Activated naive CD8-positive, alpha-beta T cell treated with anti-CD3 and anti-CD28 coated beads for 36 hours (primary cell): ENCODE measurements at places on chromosomes 11 and 22. TPM values are rescaled to one million over a fixed set of nuclear protein-coding genes. Genes with fewer than 3 reads are reported as not detected.

DNA sequence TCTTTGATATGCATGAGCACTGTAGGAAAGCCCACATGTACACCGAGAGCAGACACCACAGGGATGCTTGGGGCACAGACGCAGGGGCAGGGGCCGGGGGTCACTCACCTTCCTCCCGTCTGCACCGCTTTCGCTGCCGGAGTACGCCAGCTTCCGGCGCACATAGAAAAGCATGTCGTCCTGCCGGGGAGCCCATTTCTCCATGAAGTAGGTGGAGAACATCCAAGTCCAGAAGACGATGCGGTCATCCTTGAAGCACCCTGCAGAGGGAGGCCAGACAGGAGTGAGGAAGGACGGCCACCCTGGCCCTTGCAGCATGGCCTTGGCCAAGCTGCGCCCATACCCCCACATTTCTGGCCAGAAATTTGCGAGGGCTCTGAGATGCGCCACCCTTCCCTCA is 28.8 kb downstream of the KIAA0930 start:
- H3K4me3 ChIP-seq = no peak overlapping the region
- no peak for DNase-seq
- no peaks in the 10 kb centered on the region for H3K27me3 ChIP-seq
- no peak overlapping the region for H3K27ac ChIP-seq
- peaks cover 6% of the 10 kb centered on the region for H3K36me3 ChIP-seq
- peaks cover 4% of the 10 kb centered on the region for H3K4me1 ChIP-seq

- no peaks in the 10 kb centered on the region for H3K27me3 ChIP-seq
- peaks cover 15% of the 10 kb centered on the region for H3K36me3 ChIP-seq
- DNase-seq = peak; percentile 88
- no peak overlapping the region for H3K27ac ChIP-seq
Observed at GRCh38 chr22:49929211-49929979, 11.0 kb downstream of the CRELD2 start.

DNA sequence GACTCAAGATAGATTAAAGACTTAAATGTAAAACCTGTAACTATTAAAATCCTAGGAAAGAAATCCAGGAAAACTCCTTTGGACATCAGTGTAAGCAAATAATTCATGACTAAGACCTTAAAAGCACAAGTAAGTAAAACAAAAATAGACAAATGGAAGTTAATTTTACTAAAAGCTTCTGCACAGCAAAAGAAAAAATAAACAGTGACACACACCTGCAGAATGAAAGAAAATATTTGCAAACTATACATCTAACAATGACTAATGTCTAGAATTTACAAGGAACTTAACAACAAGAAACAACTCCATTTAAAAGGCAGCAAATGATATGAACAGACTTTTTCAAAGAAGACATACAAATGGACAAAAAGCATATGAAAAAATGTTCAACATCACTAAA is 359.1 kb downstream of the LUZP2 start:
- no peaks in the 10 kb centered on the region for H3K4me1 ChIP-seq
- no peak overlapping the region for H3K27ac ChIP-seq
- H3K36me3 ChIP-seq = no peaks in the 10 kb centered on the region
- DNase-seq = no peak
- no peak overlapping the region for H3K4me3 ChIP-seq
- H3K27me3 ChIP-seq = no peaks in the 10 kb centered on the region

DNA sequence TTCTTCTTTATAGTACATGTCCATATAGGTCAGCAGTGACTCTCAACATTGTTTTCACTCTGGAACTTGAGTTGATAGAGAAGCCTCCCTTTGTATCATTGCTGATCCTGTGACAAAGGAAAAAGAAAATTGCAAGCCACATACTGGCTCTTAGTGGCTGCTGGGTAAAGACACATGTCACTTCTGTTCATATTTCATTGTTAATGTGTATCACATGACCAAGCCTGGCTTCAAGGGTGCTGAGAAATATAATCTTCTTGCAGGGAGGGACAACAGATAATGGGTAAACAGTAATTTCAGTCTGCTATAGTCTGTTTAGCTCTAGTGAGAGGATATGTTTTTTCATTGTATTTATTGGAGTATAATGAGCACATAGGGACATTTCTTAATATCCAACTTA is 173.3 kb downstream of the PGR start:
- no peaks in the 10 kb centered on the region for H3K4me1 ChIP-seq
- H3K36me3 ChIP-seq = no peaks in the 10 kb centered on the region
- H3K4me3 ChIP-seq = no peak overlapping the region

GRCh38 chr11:62025487-62026105 is 58.2 kb upstream of the FTH1 start:
- peak overlapping the region; percentile 42 for H3K4me3 ChIP-seq
- peaks cover 15% of the 10 kb centered on the region for H3K4me1 ChIP-seq
- H3K27ac ChIP-seq = peak overlapping the region; percentile 83

- peaks cover 85% of the 10 kb centered on the region for H3K27me3 ChIP-seq
- DNase-seq = peak; percentile 34
- H3K27ac ChIP-seq = no peak overlapping the region
- H3K4me1 ChIP-seq = peaks cover 12% of the 10 kb centered on the region
- H3K36me3 ChIP-seq = no peaks in the 10 kb centered on the region
Observed at GRCh38 chr11:33869481-33870422, 22.1 kb downstream of the LMO2 start.

DNA sequence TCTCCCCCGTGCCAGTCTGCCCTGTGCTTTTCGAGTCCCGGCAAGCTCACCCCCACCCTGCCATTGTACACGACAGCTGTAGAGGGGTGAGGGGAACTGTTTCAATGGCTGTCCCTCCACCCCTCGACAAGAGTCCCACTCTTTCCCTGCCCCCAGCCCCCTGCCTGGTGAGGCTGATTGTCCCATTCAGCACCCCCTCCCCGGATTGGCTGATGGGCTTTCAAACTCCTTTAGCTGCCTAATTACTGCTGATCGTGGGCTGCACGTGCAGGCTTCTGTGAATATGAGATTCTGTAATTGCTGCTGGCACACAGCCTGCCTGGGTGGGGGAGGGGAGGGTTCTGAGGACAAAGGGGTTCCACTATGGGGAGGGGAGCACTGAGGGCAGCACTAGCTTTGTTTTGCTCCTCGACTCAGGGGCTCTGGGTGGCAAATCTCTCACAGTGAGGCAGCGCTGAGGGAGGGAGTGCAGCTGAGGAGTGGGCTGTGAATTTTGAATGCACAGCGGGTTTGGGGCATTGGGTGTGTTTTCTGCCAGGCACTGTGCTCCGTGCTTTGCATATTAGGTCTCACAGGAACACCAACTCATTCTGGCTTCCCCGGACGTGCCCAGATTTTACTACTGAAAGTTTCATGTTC is 42.6 kb upstream of the ACCSL start:
- peaks cover 9% of the 10 kb centered on the region for H3K27me3 ChIP-seq
- DNase-seq = no peak
- H3K4me3 ChIP-seq = no peak overlapping the region

- peak; percentile 35 for DNase-seq
- H3K27me3 ChIP-seq = peaks cover 74% of the 10 kb centered on the region
- H3K4me1 ChIP-seq = peaks cover 14% of the 10 kb centered on the region
- H3K27ac ChIP-seq = no peak overlapping the region
- peak overlapping the region; percentile 44 for H3K4me3 ChIP-seq
Observed at GRCh38 chr22:29030618-29031226, 30.9 kb downstream of the C22orf31 start.

DNA sequence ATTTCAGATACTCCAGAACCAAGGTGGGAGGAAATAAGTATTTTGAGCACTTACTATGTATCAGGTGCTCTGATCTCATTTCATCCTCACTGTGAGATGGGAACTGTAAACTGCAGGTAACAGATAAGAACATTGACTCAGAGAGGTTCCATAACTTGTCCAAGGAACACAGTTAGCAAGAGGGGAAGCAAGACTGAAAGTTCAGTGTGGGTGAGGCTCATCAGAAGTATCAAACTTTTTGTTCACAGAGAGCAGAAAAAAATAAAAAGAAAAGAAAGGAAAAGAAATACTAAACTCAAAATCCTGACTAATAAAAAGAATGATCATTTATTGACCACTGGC is 37.1 kb downstream of the RAB30 start:
- H3K4me1 ChIP-seq = peaks cover 38% of the 10 kb centered on the region
- no peak for DNase-seq
- H3K4me3 ChIP-seq = no peak overlapping the region
- H3K27ac ChIP-seq = no peak overlapping the region
- H3K27me3 ChIP-seq = no peaks in the 10 kb centered on the region
- peaks cover 26% of the 10 kb centered on the region for H3K36me3 ChIP-seq

- H3K27me3 ChIP-seq = no peaks in the 10 kb centered on the region
- DNase-seq = no peak
Observed at GRCh38 chr11:2360081-2360642, 16.9 kb upstream of the CD81 start.

DNA sequence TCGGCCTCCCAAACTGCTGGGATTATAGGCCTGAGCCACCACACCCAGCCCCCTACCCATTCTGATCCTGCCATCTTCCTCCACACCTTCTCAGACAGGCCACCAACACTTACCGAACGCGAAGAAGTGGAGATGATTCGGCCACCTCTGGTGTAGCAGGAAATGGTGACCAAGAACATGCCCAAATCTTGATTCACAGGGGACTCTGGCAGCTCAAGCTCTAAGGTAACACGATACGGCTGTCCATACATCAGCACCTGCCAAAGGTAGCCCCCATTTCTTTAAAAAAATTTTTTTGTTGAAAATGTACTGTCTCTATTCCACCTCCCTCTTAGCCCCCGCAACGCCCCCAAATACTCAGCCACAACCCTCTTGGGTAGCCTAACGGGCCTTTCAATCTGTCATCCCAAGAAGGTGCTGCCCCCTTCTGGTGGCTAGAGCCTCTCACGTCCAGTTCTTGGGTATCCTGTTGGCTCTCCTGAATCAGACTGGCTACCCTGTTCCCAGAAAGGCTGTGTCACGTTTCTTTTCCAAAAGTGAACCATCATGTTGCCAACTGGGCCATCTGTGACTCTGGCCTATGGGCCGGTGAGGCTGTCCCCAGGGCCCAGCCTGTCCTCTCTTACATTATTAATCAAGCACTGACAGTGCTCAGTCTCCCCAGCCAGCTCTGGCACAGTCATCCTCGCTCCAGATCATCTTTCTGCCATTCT is 5.3 kb upstream of the LRRN4CL start:
- H3K27ac ChIP-seq = no peak overlapping the region
- H3K27me3 ChIP-seq = no peaks in the 10 kb centered on the region
- no peaks in the 10 kb centered on the region for H3K4me1 ChIP-seq
- no peak overlapping the region for H3K4me3 ChIP-seq
- peak; percentile 73 for DNase-seq

The SERHL2 gene
- total RNA-seq = 2.1 TPM

The CYP2D6 gene
- 1.6 TPM for total RNA-seq

The FOLH1 gene
- total RNA-seq = not detected

The CRYAB gene
- not detected for total RNA-seq
